Left cardiac atrium (tissue), 4 donors: ENCODE measurements at places on chromosomes 12 and 14. TPM values are rescaled to one million over a fixed set of nuclear protein-coding genes. Genes with fewer than 3 reads are reported as not detected.

Gene FUT8
- 13.4 TPM for total RNA-seq

Gene SOS2
- total RNA-seq = 25.7 TPM

Gene SMAGP
- total RNA-seq = 5.0 TPM

Gene ESR2
- total RNA-seq = 0.31 TPM

Gene PRB2
- not detected for total RNA-seq

Gene SLC38A4
- total RNA-seq = 3.3 TPM

Gene MYBPC1
- 5.6 TPM for total RNA-seq

Gene COCH
- 0.82 TPM for total RNA-seq

- no peak for DNase-seq
Measured at GRCh38 chr12:29208060-29208459, 59.0 kb downstream of the FAR2 start.

DNA sequence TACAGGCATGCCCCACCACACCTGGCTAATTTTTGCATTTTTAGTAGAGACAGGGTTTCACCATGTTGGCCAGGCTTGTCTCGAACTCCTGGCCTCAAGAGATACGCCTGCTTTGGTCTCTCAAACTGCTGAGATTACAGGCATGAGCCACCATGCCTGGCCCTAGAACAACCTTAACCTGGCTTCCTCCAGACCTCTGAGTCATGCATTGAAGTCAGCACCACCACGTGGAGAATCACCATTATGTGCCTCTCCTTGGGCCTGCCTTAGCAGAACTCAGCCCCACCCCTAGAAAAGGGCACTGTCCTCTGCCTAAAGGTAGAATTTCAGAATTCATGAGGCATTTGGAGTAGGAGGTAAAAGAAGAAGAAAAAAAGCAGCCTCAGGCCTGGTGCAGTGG, 49.0 kb downstream of the LIMA1 start:
- no peak for DNase-seq

DNA sequence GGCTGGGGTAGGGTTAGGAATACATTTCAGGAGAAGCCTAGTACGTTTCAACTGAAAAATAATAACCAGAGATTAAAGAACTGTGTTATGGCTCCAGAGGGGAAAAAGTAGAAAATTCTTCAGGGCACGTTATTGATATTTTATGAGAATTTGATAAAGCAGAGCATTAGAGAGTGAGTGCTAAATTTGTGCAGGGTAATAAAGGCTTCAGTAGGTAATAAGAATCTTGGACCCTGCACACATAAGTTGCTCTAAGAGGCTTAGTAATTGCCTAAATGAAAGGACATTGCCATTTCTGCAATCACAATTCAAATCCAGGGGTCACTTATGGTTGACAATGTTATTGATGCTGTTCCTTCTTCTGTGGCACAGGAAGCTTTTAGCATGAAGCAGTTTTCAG, 439.4 kb upstream of the DCN start:
- no peak for DNase-seq

- no peak for DNase-seq
Measured at GRCh38 chr12:51118706-51119105, 35.3 kb upstream of the CSRNP2 start.

DNA sequence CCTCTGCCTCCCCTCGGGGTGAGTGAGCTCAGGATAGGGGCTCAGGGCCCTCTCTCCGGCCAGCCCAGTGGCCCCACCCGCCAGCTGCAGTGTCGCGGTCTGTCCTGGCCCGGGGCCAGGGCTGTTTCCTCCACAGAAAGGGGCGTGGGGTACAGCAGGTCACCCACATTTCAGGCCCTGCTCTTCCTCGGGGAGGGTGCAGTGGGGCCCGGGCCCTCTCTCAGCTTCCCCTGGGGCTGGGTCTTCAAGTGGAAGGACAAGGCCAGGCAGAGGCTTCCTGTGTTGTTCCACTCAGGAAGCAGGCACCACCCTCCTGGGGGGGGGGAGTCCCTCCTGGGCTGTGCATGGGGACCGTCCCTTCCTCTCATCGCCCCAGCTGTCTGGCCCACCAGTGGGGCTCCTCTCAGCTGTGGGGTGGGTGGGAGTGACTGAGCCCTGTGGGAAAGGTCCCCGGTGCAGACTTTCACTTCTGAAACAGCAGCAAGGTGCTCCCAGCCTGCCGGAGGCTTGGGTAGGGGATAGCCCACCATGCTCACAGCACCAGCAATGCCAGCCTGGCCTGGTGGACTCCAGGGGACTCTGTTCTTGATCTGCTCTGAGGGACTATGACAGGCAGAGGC, 3.7 kb downstream of the GPR132 start:
- peak; percentile 62 for DNase-seq

DNA sequence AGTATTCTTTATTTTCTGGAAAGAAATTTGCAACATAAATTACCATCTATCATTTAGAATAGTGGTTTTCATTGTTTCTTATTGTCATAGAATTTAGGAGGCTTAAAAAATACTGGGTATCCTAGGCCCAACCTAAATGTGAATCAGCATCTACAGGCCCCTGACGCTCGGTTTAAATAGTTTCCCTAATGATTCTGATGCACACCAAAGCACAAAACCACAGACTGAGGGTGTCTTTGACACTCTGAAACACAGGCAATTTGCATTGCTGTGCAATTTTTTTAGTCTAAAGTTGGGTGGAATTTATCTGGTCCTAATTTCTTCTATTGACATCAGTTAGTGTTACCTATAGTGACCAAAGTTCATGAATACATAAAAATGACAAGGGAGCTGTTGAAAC, 87.6 kb upstream of the SSTR1 start:
- no peak for DNase-seq

- no peak for DNase-seq
Measured at GRCh38 chr12:22118238-22118790, 72.3 kb downstream of the CMAS start.

GRCh38 chr12:89238593-89238992, 113.7 kb downstream of the DUSP6 start:
- DNase-seq = peak; percentile 57

DNA sequence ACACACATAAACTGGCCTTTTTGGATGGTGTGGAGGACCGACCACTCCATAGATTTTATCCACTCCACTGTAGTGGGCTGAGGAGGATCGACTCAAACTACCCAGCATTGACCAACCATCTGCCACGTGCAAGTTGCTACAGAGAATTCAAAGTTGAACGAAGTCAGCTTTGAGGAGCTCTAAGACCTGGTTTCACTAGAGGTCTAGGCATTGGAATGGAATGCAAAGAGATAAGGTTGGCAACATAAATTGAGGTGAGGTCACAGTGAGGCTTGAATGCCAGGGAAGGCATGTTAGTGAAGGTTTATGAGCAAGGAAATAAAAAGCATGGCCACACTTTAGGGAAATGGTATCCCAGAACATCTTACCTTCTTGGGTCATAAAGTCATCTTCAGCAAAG, 14.5 kb downstream of the VWF start:
- DNase-seq = no peak

DNA sequence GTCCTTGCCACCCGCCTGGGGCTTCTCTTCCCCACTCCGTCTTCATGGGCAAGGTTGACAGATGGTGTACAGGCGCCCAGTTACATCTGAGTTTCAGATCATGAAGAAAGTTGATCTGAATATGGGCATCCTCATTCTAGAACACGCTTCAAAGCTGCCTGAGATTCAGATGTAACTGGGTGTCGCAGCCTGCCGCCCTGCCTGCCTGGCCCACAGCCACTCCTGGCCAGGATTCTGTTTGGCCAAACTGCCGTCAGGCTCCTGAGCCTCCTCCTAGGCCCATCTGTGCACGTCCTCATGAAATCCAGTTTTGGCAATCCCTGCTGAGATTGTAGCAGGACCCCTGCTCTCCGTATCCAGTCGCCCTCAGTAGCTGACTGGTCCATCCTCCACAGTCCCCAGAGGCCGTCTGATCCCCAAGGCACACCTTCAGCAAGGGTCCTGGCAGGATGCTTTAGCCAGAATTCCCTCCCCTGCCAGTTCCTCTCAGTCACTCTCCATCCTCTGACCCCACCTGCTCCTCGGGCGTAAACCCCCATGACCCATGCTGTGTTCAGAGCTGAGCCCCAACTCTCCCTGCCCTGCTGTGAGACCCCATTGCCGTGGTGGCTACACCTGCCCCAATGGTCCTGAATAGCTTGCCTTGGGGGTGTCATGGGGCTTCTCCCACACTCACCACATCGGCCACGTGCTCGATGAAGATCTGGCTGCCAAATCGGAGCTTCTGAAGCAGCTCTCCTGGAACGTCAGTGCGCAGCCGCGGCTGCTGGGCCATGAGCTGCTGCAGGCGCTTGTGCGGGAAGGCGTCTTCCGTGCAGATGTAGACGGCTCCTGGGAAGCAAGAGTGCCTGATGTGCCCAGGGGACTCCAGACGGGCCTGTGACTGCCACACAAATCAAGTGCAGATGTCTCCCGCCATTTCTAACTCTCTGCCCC, 12.5 kb downstream of the XRCC3 start:
- no peak for DNase-seq

- DNase-seq = peak; percentile 92
Measured at GRCh38 chr12:114684098-114684869, at the start of gene TBX3. TBX3 (minus strand) TSS chr12:114684175; CDS start chr12:114683200, 975 bp downstream.

- DNase-seq = peak; percentile 30
Measured at GRCh38 chr12:96445691-96446583, 43.4 kb upstream of the CFAP54 start.

- DNase-seq = peak; percentile 84
Measured at GRCh38 chr12:6554168-6555017, 1.4 kb downstream of the IFFO1 start.

DNA sequence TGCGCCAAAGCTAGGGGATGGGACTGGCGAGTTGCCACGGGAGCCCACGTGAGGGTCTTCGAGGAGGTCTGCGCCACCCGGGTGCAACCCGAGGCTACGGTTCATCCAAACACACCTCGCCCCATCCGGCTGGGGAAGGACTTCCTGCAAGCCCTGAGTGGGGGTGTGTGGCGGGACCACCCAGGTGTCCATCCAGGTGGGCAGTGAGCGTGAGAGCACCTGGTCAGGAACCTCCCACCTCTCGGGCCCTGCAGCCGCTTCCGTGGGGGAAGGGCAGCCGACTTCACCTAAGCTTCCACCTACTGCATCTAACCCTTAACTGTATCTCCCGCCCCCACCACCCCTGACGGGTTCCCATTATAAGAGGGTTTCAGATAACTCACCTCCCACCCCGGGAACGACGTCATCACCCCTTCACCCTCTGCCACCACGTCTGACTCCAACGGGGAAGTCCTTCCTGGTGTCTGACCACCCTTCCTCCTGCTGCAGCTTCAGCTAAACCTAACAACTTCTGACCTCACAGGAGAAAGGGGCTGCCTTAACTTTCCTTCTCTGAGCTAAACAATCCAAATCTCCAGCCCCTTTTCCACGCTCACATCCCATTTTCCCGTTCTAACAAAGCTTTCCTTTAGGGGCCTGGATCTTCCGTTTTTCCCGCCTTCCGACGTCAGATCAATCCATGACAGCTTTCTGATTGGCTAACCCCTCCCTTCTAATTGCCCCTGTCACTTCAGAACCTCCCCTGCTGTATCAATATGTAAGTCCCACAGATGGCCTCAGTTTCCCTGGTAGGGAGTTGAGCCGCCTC, 27.4 kb upstream of the SMUG1 start:
- DNase-seq = peak; percentile 48

- DNase-seq = no peak
Measured at GRCh38 chr14:106315436-106315835, 789.1 kb downstream of the TMEM121 start.

DNA sequence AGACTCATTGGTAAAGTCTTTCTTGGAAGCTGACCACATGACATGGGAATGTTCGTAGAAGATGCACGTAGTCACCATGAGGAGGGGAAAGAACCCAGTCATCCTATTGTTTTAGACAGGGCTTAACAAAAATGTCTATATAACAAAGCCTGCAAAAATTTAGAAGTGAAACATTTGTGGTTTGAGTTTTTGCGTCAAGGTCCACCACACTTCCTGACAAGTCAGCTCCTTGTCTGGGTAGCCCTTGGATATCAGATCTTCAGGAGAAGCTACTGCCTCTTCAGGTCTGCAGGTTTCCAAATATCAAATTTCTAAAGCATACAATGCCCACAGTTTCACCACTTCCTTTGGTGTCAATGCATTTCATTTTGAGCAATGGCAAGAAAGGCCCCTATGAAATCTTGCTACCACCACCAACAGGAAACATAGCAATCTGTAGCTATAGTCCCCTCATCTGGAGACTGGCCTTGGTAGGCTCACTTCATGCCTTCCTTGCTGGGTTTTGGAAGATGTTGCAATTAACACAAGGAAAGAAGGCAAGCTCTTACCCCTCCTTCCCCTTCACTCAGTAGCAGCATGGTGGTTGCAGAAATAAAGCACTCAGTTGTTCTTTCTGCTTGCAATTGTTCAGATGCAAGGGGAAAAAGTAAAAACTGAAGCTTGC, 235.2 kb downstream of the PCNX1 start:
- DNase-seq = no peak

DNA sequence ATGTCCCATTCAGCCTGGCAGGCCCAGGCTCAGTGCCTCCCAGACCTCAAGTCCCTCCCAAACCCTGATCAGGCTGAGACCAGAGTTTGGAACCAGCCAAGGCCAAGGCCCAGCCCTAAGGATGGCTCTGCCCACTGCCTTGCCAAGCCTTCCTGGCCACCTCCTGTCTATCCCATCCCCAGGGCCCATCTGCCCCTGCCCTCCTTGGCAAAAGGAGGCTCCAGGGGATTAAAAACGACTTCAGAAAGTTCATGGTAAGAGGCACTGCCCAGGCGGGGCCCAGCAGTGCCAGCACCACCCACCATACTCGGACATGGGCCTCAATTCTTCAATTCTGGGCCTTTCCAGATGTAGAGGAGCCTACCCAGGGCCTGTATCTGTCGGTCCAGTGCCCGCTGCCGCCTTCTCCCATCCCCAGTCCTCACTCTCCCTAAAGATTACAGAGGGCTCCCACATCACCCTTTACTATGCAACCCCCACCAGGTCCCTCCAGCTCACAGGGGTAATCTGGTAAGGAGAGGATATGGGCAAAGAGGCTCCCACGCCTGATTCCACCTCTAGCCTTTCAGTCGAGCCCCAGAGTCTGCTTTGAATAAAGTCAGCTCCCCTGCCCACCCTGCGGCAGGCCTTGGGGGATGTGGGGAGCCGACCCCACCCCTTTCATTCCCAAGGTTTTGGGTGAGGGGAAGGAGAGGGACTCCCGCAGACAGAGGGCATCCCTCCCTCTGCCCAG, 932 bp downstream of the ADCY6 start:
- DNase-seq = no peak

DNA sequence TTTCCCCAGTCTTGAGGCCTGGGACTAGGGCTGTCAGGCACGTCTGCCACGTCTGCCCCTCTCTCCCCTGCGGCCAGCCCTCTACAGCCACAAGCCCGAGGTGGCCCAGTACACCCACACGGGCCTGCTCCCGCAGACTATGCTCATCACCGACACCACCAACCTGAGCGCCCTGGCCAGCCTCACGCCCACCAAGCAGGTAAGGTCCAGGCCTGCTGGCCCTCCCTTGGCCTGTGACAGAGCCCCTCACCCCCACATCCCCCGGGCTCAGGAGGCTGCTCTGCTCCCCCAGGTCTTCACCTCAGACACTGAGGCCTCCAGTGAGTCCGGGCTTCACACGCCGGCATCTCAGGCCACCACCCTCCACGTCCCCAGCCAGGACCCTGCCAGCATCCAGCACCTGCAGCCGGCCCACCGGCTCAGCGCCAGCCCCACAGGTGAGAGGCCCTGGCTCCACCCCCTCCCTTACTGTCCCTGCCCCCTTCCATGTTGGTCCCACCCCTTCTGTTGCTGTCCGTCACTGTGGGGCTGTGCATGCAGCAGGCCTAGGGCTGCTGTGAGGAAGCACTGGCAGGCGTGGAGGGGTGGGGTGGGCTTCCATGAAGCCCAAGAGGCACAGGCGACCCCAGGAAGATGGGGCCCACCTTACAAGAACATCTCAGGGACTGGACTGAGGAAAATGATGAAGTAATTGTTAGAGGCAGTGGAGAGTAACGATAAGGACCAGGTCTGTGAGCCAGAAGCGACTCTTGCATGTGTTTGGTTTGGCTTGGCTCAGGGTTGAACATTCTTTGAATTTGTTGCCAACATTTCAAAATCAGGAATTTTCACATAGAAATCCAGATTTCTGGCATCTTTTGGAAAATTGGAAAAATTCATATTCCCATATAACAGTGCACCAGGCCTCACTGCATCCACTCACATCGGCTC, 16.8 kb downstream of the C12orf43 start:
- DNase-seq = no peak
